ENCODE measurements at places on chromosomes 7 and 10.
A peak's percentile ranks its signal among the peaks of the same experiment; 100 is the strongest.

DNA sequence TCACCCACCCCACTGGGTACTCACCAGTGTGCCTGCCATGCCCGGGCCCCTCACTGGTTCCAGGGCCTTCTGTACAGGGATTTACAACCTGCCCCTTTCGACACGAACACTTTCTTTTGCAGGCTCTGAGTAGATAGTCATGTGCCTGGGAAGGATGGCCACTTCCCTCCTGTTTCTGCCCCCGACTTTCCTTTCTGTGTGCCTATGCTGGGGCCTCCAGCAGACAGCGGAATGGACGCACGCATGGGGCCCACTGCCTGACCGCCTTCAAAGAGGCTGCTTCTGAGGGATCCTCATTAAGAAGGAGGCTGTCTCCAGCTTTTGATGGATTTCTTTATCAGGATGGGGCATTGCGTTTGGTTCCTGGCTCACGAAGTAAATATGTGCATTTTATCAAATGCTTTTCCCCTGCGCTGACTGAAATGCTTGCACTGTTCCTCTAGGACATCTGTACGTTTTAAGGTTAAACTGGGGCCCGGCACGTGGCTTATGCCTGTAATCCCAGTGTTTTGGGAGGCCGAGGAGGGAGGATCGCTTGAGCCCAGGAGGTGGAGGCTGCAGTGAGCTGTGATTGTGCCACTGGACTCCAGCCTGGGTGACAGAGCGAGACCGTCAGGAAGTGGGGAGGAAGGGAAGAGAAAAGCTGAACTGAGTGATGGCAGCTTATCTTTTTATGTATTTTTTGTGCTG, 29.4 kb upstream of the NKX6-2 start:
- no peak for DNase-seq

DNA sequence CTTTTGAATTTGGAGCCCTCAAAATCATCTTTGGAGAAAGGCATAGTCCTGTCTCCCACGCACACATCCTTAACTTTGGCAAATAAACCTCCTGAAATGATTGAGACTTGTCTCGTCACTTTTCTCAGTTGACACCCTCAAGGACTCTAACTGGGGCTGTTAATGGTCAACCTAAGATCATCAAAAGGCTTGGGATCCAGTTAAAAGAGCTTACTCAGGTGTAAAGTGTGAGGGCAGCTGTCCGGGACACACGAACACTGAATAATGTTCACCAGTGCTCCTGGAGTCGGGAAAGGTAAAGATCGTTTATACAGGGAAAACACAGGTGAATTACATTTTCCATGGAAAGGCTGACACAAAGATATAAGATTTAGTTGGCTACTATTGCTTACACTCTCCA, 84.7 kb downstream of the PAXIP1 start:
- no peak for DNase-seq

DNA sequence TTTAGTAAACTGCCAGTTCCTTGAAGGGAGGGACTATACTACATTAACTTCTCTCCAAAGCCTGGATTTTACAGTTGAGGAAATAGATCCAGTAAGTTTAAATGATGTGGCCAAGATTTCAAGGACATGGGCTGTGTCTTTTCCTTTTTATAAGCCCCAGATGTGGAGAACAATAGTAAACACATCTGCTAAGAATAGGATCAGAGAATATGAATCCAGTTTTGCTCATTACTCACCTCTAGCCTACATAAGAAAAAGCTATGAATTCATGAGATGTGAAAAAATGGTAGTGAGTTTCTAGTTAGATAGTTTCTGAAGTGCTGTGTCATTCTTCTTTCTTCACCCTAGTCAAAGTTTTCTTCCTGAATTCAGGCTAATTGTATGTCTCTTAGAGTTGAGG, 38.6 kb downstream of the MAGI2 start:
- no peak for DNase-seq

DNA sequence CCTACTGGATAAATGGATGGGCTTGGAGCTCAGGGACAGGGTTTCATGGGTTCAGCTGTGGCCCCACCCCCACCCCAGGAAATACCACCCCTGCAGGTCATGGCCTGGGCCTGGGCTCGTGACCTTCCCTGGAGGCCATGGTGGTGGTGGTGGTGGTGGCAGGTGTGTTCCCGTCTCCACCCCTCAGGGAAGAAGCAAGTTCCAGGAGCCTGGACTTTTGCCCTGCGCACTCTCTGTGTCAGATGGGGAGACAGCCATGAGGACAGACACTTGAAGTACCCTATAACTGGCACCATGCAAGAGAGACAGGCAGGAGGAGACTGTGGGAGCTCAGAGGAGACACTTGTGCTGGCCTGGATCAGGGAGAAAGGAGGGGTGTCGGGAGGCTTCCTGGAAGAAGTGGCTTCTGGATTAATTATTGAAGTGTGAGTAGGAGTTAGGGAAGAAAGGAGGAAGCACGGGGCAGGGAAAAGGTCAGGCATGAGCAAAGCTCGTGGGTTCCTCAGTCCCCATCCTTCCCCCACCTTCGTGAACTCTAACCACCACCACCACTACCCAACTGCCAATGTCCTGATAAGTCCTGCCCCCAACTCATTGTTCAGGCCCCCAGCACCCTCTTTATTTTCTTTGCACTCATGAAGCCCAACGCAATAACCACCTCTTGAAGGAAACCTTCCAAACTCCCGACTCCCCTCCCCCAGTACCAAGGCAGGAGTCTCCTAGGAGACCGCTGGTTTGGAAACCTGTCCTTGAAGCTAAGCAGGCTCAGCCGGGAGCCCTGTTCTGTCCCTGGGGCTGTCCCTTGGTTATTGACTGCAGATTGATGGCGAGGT, 8.9 kb downstream of the SH2B2 start:
- DNase-seq, result no peak

DNA sequence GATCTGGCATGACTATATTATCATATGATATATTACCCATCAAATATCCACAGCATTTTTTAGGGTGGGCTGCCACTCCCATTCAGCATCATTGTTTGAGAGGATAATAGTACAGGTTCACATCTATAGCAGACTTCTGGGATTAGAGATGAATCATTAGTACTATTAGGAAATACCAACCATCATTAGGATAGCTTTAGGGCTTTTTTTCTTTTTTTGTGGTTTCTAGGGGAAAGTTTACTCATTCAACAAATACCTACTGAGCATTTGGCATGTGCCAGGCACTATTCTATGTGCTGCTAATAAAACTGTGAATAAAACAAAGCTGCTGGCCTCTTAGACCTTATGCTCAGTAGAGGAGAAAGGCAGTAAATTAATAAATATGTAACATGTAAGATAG, 40.6 kb downstream of the NHLRC2 start:
- DNase-seq, result no peak

DNA sequence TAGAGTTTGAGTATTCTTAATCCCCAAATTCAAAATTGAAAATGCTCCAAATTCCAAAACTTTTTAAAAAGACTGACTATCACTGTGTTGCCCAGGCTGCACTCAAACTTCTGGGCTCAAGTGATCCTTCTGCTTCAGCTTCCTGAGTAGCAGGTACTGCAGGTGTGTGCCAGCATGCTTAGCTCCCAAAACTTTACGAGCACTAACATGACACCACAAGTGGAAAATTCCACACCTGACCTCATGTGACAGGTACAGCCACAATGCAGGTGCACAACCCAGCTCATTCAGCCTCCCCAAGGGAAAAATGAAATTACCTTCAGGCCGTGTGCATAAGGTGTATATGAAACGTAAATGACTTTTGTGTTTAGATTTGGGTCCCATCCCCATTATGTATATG, 16.5 kb downstream of the CDC123 start:
- no peak for DNase-seq

DNA sequence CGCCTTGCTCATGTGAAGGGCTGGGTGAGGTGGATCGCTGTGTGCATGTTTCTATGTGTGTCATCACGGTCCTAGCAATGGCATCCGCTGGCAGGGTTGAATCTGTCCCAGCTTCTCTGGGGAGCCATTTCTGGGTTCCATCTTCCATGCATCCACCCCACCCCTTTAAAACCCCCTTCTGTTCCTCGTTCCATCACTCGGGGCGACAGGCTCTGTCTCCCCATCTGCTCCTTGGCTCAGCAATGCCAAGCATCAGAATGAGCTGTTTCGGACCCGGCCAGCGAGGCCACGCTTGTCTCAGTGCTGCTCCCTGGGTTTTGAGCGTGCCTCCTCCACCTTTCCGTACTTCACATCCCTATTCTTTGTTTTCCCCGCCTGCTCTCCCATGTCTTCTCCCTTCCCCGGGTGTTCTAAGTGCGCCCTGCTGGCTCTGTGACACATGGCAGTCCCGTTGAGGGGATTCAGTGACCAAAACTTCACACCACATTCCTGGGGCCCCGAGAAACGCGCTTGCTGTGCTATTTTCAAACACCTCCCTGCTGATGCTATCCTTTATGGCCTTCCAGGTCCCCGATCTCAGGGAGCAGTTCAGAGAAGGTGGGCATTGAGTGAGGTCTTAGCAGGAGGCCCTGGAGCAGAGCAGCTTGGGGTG, 554.1 kb upstream of the FOXK1 start:
- no peak for DNase-seq

GRCh38 chr7:47808321-47808720, 139.9 kb downstream of the PKD1L1 start:
- DNase-seq, result no peak

- DNase-seq, result no peak
Observed at GRCh38 chr10:55449981-55450380, 649.0 kb upstream of the PCDH15 start.

GRCh38 chr10:35906155-35906554, 264.1 kb upstream of the FZD8 start:
- DNase-seq, result no peak

DNA sequence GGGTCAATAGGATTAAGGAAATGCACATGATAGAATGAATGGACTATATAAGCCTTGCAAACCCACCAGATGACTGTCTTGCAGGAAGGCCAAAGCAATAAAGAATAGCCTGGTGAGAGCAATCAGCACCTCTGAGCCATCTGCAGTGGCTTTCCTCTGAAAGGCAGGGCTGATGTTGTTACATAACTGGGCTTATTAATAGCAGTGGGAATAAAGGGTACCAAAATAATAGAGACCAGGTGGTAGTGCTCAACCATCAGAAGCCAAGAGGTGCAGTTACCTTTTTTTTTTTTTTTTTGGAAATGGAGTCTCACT, 16.8 kb upstream of the VPS26A start:
- DNase-seq, result no peak

DNA sequence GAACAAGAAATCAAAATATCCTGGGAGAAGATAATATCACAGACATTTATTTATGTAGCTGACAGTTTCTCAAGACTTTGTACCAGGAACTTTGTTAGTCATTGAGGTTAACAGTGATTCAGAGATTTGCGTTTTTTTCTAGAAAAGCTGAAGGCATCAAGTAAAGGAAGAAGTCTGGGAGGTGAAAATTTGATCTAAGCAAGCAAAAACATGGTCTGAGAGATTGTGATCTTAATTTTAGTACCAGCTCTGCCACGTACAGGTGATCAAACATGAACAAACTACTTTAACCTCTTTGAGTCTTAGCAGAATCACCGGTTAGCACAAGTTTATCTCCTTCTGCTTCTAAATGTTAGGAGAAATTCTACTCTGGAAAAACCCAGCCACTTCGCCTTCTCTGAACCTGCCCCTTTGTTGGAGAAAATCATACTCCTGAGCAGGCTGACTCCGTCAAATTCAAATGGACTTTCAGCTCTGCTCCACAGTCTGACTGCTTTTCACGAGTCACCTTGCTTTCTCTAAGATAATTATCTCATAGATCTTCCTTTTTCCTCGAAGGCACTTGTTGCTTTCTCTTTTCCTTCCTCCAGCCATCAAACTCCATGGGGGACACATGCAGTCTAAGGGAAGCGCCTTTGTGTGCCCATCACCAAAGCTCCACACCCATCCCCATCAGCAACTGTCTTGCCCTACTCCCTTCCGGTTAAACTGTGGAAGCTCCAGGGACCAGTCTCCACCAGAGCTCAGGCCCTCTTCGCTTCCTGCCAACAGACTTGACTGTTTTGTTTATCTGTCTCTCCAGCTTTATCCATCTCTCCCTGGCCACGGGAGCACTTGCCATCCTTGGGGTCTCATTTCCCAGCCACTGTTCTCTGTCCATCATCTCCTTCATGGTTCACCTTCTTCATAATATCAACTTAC, 86.3 kb downstream of the PRKCQ start:
- DNase-seq, result no peak

DNA sequence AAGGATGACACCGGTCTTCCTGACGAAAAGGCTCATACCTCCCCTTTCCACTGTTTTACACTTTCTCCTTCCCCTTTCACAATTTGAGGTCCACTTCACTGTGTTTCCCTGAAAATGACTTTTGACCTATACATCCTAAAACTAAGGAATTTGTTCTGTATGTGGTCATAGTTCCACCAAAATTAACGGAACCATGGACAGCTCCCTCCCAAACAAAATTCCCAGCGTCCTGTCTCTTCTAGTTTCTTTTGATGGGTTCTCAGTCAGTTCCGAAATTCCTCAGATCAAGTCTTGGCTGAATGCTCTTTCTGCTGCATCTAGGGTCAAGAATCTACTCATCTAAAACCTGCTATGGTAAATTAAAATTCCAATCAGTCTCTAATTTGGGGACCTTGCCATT, 1191.9 kb downstream of the CNTNAP2 start:
- DNase-seq, result no peak

GRCh38 chr10:593421-593820, 96.0 kb downstream of the DIP2C start:
- DNase-seq, result no peak

DNA sequence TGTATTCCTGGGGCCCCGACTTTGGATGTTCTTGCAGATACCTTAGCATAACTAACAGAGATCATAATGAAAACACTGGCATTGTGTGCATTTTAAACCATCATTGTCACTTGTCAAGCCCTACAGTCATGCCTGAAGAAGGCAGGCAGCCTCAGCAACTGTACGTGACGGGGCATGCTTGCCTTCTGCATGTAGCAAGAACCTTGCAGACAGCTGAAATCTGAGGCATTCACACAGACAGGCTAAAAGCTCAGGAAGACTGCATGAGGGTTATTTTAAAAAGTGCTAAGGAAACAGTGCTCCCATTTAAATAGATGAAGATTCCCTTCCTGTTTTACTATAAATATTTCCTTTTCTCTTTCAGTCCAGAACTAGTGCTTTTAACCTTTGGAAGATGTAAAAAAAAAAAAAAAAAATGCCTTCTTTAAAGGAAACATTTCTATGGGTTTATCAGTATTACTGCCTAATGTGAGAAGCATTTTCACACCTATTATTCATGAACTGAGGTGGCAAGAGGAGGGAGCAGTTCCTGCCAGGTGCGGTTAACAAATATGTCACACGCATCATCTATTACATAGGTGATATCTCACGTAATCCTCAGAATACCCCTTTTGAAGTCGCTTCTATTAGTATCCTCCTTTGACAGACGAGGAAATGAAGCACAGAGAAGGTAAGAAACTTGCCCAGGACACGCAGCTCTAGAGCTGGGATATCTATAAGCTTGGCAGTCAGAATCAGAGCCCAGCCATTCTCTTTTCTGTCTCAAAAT, 88.1 kb downstream of the PRKCQ start:
- DNase-seq, result peak; percentile 25

Data from stimulated activated CD8-positive, alpha-beta memory T cell treated with anti-CD3 and anti-CD28 coated beads, Interleukin-12 subunit alpha, Interleukin-12 subunit beta, amount 100 ng/mL, for 4 hours (primary cell).